NCI-H774 (cell line): ENCODE measurements at places on chromosomes 3 and 15.

DNA sequence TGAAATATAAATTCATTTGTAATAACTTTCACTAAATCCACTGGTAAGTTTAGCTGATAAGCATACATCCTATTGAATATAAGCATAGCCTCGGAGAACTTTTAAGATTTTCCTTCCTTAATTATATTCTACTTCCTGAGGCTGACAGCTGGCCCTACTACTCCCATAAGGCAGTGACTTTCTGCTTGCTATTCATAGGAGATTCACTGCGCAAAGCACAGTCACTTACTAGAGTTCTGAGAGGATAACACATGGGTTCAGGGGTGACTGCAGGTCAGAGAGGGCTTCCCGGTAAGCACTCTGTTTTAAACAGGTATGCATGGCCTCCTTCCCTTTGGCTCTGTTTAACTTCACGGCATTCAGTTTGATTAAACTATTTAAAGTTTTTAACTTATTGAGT, 75.8 kb downstream of the FAIM start:
- DNase-seq, result no peak

DNA sequence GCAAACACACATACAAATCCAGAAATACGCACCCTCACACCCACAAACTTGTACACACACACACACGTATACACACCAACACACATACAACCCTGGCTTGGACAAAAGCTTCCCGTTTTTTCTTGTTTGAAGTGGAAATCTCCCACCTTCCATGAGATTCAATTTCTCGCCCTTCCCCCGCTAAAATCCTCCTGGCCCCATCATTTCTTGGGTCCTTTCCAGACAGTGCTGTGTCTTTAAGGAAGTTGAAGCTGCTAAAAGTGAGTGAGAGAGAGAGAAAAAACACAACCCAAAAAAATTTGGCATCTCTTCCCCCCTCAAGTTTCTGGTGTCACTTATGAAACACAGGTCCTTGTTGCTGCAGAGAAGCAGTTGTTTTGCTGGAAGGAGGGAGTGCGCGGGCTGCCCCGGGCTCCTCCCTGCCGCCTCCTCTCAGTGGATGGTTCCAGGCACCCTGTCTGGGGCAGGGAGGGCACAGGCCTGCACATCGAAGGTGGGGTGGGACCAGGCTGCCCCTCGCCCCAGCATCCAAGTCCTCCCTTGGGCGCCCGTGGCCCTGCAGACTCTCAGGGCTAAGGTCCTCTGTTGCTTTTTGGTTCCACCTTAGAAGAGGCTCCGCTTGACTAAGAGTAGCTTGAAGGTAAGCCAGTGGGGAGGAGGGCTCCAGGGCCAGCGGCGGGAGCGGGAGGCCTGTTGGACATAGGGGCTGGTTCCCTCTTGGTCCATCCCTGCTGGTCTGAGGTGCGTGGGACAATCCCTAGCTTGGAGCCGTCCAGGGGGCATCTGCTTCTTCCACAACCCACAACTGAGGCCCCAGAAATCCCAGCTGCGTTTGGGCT, at the start of gene ISLR:
Gene ISLR (plus strand): TSS at position 331 of the 839 bp plus-strand sequence. CDS start 1,149 bp downstream, outside the sequence.
- DNase-seq, result no peak

DNA sequence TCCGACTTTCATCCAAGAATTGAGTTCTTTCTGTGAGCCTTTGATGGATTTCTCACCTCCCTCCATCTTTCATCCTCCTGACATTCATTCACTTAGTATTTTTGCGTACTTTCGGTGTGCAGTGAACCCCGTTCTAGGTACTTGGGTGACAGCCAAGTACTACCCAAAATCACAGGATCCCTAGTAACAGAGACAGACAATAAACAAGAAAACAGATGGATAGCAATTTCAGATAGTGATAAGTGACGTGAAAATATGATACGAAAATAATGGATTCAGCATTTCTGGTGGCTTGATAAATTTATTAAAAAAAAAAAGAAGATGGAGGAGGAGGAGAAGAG, 264 bp upstream of the CMTM6 start:
- DNase-seq, result no peak

DNA sequence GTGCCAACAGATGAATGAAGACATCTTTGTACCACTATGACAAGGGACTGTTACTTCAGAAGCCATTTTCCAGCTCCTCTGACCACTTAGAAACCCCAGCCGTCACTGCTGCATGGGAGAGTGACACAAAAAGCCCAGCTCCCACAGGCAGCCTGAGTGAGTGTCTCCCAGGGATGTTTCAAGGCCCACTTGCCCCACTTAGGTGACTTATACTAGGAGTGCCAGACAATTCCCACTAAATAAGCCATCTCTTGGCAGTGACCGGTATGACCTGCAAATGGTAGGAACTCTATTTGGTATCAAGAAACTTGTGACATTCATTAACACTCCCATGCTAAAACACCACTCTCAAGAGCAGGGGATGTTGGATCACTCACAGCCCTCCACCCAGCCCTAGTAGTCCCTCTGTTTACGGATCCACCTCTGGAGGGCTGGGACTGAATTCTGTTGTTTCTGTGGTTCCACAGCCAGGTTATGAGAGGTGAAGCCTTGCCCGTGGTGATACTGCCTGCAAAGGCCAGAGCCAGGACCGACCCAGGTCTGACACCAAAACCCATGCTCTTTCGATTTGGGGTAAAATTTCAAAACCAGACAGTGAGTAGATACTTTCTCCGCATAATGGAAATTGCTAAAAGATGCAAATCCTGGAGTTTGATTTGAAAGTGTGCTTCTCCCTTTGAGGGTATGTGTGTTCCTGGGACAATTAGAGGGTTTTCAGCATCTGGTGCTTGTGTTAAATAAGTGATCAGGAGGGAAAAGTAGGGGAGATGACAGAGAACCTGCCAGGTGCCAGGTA, 14.5 kb downstream of the RBP1 start:
- no peak for DNase-seq

DNA sequence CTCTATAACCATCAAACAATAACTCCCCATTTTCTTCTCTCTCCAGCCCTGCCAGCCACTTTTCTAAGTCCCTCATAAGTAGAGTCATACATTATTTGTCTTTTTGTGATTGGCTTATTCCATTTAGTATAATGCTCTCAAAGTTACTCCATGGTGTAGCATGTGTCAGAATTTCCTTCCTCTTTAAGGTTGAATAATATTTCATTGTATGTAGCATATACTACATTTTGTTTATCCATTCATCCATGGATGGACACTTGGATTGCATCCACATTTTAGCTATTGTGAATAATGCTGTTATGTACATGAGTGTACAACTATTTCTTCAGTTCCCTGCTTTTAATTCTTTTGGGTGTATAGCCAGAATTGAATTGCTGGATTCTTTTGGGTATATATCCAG, 138.4 kb downstream of the ATG7 start:
- no peak for DNase-seq

DNA sequence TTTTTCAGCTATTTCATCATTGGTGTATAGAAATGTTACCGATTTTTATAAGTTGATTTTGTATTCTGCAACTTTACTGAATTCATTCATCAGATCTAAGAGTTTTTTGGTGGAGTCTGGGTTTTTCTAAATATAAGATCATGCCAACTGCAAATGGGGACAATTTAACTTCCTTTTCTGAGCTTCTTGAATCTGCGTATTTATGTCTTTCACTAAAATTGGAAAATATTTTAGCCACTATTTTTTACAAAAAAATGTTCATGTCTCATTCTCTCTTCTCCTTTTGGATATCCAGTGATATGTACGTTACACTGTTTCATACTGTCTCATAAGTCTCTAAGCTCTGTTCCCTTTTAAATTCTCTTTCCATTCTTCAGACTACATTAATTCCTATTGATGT, 123.8 kb downstream of the ISL2 start:
- DNase-seq, result no peak

DNA sequence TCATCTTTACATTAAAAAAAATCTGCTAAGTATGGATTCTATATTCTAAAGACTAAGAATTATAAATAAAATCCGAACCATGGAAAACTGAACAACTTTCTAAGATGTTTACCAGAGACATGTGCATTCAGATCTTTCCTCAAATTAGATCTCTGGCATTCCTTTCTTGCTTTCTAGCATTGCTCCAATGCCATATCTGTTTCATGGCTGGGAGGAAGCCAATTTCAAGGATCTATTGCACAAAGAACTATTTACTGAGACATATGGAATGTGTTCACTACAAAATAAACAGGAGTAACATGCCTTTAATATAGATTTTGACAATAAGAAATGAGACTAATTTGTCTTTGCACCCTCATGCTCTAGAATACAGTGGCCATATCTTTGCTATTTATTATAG, 45.1 kb upstream of the NANOGP8 start:
- DNase-seq, result no peak

DNA sequence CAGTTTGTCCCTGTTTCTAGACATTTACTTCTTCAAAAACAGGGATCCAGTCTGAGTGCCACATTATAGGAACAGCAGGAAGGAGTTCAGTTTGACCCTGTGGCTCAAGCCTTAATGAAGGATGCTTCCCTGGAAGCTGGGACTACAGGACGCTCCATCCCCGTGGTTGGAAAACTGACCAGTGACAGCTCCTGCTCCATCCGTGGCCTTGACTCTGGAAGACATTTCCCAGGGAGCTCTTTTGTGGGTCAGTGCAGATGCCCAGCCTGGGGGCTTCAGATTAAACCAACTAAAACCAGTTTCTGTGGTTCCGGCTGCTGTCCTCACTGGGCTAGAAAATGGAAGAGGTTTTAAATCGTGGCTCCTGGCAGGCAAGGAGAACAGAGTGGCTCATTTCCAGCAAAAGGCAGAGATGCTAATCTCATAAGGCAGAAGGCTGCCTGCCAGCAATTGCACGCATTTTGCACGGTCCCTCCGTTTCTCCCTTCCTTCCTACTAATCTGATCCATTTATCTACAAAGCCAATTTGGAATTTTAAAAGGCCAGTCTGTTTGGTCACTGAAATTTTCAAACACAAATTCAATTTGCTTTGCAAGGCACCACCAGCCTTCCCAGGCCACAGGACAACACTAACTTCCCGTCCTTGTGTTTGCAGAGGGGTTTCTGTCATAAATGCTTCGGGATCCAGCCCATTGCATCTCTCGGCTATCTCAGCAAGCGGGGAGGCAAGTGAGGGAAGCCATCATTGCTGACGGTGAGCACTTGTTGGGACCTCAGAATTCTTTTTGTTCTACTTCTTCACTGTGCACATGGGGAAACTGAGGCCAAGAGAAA, 6.2 kb upstream of the SSUH2 start:
- no peak for DNase-seq

DNA sequence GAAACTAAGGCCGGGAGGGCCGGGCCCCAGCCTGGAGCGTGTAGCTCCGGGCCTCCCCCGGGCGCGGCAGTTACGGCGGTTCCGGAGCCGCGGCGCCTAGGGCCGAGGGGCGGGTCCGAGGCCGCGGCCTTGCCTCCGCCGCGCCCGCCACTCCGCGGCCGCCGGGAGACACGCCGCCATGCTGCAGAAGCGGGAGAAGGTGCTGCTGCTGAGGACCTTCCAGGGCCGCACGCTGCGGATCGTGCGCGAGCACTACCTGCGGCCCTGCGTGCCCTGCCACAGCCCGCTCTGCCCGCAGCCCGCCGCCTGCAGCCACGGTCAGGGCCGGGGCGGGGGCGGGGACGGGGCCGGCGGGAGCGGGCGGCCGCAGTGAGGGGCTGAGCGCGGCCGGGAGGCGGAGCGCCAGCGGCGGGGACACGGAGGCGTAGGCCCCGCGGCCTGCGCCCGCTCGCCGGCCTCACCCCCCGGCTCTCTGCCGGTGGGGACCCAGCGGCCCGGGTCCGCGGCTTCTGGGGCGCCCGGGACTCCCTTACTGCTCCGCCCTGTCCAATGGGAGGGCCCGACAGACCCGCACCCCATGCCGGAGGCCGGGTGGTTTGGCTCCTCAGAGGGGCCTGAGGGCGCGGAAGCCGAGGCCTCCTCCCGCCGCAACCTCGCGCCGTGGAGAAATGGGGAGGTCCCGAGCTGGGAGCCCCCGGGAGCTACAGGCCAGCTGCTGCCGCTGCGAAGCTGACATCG, at the start of gene DIS3L:
Gene DIS3L (plus strand): TSS at position 150 of the 738 bp plus-strand sequence. CDS start 29 bp downstream, at position 179.
- DNase-seq, result peak; percentile 68

DNA sequence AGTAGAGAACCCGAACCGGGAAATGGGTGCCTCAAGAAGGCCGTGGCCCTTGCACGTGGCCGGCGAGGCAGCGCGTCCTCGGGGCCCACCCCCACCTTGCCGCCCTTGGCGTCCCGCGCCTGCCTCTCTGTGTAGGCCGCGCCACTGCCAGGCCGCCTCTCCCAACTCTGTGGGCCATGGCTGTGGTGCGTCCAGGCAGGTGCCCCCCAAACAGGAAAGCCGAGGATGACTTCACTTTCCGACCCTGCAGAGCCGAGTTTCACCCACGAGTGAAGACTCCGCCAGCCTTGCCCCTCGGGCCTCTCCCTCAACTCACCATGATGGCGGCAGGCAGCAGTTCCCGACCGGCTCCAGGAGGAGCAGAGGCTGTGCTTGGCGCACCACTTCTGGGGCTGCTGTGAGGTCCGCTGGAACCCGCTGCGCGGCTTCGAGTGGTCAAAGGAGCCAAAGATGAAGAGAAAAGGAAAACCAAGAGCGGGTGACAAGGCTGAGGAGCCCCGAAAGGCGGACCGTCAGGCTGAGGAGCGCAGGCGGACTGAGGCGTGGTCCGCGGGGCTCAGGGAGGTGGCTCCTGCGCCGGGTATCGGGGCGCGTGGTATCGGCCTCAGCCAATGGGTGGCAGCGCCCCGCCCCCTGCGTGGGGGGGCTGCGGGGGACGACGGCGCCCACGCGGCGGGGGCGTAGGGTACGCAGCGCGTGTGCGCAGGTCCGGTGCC, at the start of gene DAZL:
Gene DAZL (minus strand): TSS at position 537 of the 716 bp plus-strand sequence. CDS start 218 bp downstream, at position 319.
- no peak for DNase-seq

DNA sequence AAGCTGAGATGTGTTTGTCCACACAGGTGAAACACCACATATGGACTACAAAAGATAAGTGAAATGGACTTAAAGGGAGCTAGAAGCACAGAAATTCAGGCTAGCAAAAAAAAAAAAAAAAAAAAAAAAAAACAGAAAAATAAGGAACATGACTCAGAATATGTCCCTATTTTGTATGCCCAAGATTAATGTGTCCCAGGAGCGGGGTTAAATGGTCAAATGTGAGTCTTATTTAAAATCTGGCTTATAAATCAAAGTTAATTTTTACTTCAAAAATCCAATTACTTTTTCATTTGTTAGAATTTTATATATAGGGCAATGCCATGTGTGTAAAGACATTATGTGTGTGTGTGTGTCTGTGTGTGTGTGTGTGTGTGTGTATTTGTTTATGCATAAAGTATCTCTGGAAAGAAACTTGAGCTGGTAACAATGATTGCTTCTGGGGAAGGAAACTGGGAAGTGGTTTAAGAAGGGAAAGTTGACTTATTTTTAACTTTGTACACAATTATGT, 986.5 kb downstream of the ROBO2 start:
- no peak for DNase-seq
